ENCODE measurements at places on chromosomes 11 and 22. TPM values are rescaled to one million over a fixed set of nuclear protein-coding genes. Genes with fewer than 3 reads are reported as not detected.

- DNase-seq = no peak
Observed at GRCh38 chr11:76107971-76108370, 98.3 kb downstream of the WNT11 start.

GRCh38 chr11:11069841-11070835 lies 212.3 kb upstream of the ZBED5 start:
- no peak for DNase-seq

DNA sequence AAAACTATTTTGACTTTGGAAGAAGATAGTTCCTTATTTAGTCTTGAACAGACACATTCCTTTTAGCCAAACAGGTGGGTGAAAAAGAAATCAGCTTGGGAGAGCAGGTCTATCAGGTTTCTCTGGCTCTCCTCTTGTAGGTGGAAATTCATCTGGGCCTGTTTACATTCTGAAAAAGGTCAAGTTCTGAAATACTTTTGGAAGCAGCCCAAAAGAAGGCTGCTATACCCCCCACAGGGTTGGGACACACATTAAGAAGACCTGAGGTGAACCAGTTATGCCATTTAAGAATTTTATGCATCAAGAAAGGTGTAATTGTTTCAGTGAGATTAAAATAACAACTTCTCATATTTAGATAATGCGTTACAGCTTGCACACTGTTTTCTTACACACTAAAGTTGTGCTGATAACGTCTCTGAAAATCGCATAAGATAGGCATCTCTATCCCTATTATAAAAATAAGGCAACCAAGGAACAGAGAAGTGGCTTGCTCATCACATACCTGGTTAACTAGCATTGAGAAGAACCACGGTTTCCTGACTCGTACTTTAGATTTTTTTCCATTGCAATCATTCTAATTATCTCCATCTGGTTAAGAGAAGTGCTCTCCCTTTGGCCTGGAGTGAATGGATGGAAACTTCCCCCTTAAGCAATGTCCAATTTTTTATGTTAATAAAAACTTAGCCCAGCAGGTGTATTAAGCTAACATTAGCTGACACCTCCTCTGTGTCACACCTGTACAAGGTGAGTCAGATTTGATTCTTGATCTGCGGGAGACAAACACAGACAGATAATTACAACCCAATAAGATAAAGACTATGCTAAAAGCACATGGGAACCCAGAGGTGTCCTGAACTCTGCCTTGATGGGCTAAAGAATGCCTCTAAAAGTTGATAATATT lies 60.5 kb upstream of the UCP3 start:
- DNase-seq = peak; percentile 9

- no peak for DNase-seq
Observed at GRCh38 chr22:40911772-40912171, 39.4 kb upstream of the RBX1 start.

TRAPPC4 gene
- 205 TPM for polyA plus RNA-seq

RASL10A gene
- not detected for polyA plus RNA-seq

- peak; percentile 55 for DNase-seq
Observed at GRCh38 chr11:36453678-36454077, 56.4 kb downstream of the TRAF6 start.

KLHL35 gene
- 0.43 TPM for polyA plus RNA-seq

DNA sequence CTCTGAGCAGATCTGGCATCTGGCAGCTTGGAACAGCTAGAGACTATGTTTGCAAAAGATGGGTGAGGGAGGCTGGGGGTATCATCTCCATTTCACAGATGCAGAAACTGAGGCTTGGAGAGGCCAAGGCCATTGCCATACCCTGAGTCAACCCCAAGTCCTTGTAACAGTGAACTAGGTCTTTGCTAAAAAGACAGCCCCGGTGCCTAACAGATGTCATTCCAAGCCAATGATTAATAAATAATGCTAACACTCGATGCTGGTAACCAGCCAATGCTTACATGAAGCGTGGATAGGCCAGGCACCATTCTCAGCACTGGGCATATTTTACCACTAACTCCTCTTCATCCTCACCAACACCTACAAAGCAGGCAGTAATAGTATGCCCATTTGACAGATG lies 164.0 kb downstream of the MN1 start:
- DNase-seq = peak; percentile 36

- no peak for DNase-seq
Observed at GRCh38 chr11:129819237-129819636, 3.6 kb downstream of the TMEM45B start.

- DNase-seq = no peak
Observed at GRCh38 chr11:14552089-14552488, 31.9 kb upstream of the PSMA1 start.

DNA sequence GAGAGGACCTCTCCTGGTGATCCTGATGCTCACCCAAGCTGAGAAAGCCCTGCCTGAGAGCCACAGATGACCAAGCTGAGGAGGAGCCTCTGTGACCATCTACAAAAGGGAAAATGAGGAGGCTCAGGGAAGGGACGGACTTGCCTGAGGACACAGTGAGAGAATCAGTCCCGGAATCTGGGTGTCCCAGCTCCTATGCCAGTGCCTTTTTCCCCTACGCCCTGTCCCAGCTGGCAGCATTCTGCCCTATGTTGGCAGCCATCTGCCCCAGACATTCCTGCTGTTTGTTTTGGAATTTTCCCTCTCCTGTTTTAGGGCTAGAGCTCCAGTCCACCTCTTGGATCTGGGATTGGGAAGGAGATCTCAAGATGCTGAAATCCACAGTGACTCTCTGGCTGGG lies 54.6 kb downstream of the C11orf58 start:
- no peak for DNase-seq

- DNase-seq = no peak
Observed at GRCh38 chr22:49084206-49084605, 743.5 kb downstream of the BRD1 start.

DNA sequence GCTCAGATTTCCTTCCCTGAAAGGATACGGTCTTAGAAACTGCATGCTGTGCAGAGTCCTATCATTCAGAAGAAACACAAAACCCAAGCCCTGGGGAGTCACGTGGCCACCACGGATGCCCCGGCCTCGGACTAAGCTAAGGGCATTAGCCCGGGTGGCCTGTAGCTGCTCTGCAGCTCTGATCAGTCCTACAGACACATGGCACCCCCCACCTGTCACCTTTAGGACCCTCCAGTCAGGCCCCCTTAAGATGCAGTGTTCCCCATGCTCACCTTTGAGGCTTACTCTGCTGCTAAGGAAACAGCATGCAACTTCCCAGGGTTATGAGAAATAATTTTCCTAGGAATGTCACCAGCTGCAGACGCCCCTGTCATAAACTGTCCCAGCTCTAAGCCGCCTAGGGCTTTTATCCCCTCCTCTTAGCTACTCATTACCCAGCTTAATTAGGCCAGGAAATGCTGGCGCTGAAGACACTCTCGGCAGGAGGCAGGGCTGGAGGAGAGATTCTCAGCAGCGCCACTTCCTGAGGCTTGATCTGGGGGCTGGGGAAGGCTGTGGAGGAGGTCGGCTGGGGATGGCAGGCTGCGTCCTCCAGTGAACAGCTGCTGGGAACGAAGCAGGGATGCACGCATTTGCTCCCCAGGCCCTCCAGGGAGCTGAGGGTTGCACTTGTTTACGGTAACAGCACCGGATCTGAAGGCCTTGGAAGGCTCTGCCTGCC lies 47.2 kb upstream of the ADA2 start:
- no peak for DNase-seq

MMP11 gene
- polyA plus RNA-seq = 0.26 TPM

CRYBB2 gene
- polyA plus RNA-seq = 0.09 TPM

DNA sequence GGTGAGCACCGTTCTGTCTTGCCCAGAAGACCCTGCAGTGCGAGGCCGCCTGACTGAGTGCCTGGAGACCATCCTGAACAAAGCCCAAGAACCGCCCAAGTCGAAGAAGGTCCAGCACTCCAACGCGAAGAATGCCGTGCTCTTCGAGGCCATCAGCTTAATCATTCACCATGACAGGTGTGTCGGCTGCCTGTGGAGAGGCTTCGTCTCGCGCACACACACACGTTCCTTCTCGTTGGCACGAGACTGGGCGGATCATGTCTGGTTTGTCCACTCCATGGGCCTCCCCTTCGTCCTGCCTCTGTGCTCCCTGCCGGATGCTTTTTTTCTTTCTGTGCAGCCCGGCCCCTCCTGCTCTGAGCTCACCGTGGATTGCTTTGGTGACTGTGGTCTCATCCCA lies 51.1 kb downstream of the MUC6 start:
- DNase-seq = no peak

DNA sequence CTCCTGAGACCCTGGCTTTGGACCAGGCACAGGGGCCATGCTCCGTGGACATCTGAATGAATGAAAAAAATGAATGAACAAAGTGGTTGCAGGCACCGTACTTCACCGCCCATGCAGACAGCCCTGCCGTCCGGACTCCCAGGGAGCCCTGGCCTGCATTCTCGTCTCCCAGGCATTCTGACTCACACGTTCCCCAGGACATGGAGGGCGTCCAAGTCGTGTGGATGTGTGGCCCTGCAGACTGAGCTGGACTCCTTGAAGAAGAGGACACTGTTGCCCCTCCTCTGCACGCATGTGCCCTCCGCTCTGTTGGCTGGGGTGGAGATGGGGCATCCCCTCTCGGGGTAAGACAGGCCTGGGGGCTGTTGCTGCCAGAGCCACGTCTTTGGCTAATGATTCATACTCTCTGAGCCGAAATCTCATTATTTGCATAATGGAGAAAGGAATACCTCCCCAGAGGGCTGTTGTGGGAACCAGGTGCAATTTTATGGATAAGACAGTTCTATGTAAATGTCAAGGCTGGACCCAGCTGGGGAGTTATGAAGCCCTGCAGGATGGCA lies 49.7 kb downstream of the RTL6 start:
- peak; percentile 88 for DNase-seq

- no peak for DNase-seq
Observed at GRCh38 chr11:46387919-46388618, 3.5 kb downstream of the CHRM4 start.

GRCh38 chr11:126345759-126346585 lies 9.5 kb upstream of the ST3GAL4 start:
- DNase-seq = no peak

DDIAS gene
- polyA plus RNA-seq = 12.7 TPM

DNA sequence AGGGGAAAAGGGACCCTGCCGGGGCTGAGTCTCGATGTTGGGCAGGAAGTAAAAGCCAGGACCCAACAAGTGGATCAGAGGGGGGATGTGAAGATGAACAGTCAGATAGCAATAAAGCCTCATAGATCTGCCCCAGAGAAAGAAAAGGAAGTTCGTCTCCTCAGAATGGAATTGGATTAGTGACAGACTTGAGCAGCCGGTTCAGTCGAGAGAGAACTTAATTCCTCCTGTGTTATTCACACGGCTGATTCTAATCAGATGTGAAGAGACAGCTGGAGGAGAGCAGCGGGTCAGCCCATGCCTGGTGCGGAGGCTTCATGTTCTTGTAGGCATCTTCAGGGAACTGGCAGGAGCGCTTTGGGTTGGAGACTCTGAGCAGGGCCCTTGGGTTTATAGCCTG lies 29.3 kb upstream of the CABP7 start:
- DNase-seq = no peak

OR51B4 gene
- polyA plus RNA-seq = not detected

TSSK2 gene
- not detected for polyA plus RNA-seq

DNA sequence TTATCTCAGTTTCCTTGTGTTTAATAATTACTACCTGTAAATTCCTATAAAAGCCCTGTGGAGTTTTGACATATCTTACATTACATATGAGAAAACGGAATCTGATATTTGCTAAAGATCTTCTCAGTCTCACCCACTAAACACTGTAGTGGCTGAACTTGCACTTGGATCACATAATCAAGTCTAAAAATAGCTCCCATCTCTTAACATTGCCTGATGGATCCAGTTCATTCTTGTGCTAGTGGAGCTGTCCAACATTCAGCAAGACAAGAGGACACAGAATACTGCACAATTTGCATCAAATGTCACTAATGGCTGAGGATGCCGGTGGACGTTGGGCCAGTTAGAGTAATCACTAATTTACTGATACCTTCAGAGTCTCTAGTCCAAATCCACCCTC lies 569.9 kb upstream of the ANO5 start:
- no peak for DNase-seq

DNA sequence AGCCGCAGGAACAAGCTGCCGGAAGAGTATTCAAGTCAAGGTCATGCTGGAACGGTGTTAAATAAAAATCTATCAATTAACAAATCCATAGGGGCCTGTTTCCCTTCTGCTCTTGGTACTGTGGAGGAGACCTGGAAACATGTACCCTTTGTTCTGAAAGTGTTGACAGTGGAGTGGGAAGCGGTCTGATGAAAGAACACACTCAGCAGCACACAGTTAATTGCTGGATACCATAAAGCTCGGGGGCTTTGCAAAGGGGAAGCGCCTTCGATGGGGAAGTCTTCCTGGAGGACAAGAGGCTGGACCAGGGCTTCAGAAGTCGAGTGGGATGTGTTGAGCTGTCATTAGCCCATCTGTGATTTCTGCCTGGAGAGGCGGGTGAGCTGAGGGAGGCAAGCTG lies 112.5 kb upstream of the CLPB start:
- no peak for DNase-seq

- DNase-seq = no peak
Observed at GRCh38 chr11:108787105-108787504, 122.2 kb downstream of the DDX10 start.

GRCh38 chr11:16902182-16902581 lies 112.0 kb downstream of the PLEKHA7 start:
- DNase-seq = peak; percentile 99

GRCh38 chr11:33317662-33318061 lies 60.5 kb downstream of the HIPK3 start:
- DNase-seq = peak; percentile 64

GRCh38 chr11:38972220-38972619 lies 2374.2 kb upstream of the RAG2 start:
- no peak for DNase-seq

GRCh38 chr11:68302256-68302655 lies 10.1 kb upstream of the LRP5 start:
- DNase-seq = no peak

GRCh38 chr22:48396091-48396784 lies 1431.4 kb downstream of the BRD1 start:
- DNase-seq = no peak

GDPD4 gene
- not detected for polyA plus RNA-seq

- DNase-seq = peak; percentile 82
Observed at GRCh38 chr11:34358258-34358727, 483 bp upstream of the ABTB2 start.

DNA sequence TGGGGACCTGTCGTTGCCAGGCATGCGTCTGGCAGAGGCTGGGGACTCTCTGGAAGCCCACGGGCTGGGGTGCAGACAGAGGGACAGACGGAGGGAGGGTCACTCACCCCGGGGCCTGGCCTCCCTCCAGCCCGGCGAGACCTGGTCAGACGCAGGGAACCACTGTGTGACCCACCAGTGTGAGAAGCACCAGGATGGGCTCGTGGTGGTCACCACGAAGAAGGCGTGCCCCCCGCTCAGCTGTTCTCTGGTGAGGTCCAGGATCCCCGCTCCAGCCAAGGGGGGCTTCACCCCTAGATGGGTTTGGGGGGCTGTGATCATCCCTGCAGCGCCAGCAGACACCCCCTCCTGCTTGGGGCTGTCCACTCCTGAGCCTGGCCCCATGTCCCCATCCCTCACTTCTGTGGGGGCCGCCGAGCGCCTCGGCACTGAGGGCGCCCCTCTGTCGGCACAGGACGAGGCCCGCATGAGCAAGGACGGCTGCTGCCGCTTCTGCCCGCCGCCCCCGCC lies 23.6 kb upstream of the MUC5B start:
- no peak for DNase-seq

- DNase-seq = no peak
Observed at GRCh38 chr11:48051217-48051830, 71.0 kb downstream of the PTPRJ start.

NELL1 gene
- polyA plus RNA-seq = not detected

All from mammary epithelial cell (primary cell).